Mammary epithelial cell (primary cell): ENCODE measurements at places on chromosomes 16 and 17.

DNA sequence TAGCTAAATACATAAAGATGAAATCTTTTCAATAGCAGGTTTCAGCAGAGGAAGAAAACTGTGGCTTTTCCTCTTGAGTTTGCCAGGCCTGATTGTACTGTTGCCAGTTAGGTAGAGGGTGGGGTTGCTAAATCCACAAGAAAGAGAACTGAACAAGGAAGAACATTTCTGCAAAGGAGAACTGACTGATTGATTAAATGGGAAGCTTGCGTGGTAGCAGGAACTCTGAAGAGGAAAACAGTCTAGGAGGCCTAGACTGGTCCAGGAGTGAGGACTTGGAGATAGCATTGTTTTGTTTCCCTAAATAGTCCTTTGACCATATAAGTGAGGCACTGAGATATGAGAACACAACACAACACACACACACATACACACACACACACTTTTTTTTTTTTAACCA, 18.8 kb downstream of the LRRC36 start:
- DNase-seq, result no peak

GRCh38 chr17:80773243-80773991, 218.2 kb upstream of the CHMP6 start:
- DNase-seq, result no peak

DNA sequence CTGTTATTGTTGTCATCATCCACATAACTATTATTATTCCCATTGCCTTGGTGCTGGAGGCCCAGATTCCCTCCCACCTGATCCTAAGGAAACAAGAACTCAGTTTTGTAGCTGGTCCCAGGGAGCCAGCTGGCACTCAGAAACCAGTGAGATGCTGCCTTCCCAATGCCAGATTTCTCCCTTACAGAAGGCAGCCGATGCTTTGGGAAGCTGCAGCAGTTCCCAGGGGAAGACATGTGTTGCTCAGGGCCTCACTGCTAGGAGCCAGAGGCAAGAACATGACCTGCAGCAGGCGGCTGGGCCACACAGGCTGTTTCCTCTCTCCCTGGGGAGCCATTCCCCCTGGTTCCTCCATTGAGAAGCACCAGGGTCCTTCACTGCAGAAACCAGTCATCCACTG, 59.9 kb upstream of the GRIN2A start:
- no peak for DNase-seq

DNA sequence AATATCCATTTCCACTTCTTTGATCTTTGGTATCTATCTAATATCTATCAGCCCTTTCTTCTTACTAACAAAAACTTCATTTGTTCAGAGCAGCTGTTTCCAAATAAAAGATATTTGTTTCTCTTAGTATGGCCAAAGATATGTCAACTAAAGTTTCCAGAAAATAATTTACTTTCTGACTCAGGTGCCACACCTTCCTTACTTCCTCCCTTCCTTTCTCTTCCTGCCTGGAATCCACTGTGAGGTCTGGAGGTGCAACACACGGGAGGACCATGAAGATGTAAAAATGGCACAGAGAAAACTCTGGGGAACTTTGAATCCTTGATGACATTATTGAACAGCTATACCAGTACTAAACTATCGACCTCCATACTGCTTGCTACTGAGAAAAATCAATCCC, 14.0 kb downstream of the MED13 start:
- DNase-seq, result peak; percentile 22

GRCh38 chr16:10927497-10928112, 14.7 kb downstream of the DEXI start:
- DNase-seq, result no peak
